ENCODE measurements at places on chromosomes 13 and 19.

- DNase-seq = no peak
These were observed 294.0 kb upstream of the MIR17HG start for GRCh38 chr13:91053318-91054065.

GRCh38 chr19:6253954-6254733 lies 25.6 kb downstream of the MLLT1 start:
- DNase-seq = no peak

DNA sequence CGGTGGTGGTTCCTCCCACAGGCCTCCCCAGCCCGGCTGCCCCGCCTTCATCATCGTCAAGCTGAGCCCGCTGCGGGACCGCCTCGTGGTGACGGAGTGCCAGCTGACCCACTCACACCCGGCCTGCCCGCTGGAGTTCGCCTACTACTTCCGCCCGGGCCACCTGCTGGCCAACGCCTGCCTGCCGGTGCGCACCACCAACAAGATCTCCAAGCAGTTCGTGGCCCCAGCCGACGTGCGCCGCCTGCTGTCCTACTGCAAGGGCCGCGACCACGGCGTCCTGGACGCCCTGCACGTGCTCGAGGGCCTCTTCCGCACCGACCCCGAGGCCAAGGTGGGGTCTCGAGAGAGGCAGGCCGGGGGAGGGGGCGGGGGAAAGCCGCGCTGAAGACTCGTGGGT lies 12.0 kb downstream of the ZSWIM9 start:
- DNase-seq = no peak

GRCh38 chr13:57739543-57740190 lies 108.1 kb downstream of the PCDH17 start:
- DNase-seq = no peak

DNA sequence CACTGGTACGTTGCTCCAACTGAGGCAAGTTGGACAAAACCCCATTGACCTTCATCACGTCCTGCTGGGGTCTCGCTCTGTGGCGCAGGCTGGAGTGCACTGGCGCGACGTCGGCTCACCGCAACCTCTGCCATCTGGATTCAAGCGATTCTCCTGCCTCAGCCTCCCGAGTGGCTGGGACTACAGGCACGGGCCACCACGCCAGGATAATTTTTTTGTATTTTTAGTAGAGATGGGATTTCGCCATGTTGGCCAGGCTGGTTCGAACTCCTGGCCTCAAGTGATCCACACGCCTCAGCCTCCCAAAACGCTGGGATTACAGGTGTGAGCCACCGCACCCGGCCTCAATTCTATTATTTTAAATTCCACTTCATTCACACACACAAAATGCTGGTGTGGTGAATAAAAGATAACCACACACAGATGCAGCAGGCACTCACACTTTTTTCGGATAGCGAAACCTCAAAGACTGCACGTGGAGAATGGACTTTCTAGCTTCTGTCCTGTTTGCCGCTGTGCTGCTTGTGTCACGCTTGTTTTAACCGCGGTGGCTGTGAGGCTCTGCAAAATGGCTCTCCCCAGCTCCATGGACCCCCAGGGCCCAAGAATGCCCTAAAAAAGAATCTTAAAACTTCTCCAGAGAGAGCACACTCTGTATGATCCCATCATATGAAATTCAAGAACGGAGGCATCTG lies 58.4 kb downstream of the COL4A1 start:
- DNase-seq = no peak

DNA sequence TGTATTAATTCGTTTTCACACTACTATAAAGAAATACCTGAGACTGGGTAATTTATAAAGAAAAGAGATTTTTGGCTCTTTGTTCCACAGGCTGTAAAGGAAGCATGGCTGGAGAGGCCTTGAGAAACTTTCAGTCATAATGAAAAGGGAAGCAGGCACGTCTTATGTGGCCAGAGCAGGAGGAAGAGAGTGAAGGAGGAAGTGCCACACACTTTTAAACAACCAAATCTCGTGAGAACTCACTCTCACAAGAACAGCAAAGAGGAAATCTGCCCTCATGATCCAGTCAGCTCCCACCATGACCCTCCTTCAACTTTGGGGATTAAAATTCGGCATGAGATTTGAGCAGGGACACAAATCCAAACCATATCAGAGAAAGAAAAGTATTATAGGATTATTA lies 1255.9 kb upstream of the MIR17HG start:
- no peak for DNase-seq

DNA sequence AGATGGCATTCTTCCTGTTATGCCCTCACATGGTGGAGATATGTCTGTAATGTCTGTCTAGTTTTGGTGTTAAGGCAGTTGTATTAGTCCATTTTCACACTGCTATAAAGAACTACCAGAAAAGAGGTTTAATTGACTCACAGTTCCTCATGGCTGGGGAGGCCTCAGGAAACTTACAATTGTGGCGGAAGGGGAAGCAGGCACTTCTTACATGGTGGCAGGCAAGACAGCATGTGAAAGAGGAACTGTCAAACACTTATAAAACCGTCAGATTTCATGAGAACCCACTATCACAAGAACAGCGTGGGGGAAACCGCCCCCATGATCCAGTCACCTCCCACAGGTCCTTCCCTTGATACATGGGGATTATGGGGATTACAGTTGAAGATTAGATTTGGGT lies 3.2 kb downstream of the ZNF441 start:
- DNase-seq = no peak

DNA sequence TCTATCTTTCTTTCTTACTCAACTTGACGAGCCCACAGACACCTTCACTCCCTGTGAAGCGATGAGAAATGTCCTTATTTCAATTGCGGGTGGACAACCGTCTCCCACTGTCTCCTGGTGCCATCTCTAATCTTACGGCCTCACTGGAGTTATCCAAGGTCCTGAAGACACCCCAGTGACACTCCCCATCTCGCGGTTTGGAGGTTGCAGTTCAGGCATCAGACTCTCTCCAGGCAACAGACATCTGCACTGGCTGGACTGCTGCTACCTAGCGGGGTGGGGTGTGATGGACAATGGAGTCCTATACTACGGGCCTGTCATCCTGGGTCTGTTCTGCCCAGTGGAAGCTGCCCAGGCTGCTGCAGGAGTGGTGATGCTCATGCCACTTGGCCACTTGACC lies 18.3 kb upstream of the IRS2 start:
- no peak for DNase-seq

- no peak for DNase-seq
These were observed 8.7 kb downstream of the EML2 start for GRCh38 chr19:45630463-45630862.

GRCh38 chr13:43315522-43315921 lies 292.1 kb downstream of the DNAJC15 start:
- no peak for DNase-seq

DNA sequence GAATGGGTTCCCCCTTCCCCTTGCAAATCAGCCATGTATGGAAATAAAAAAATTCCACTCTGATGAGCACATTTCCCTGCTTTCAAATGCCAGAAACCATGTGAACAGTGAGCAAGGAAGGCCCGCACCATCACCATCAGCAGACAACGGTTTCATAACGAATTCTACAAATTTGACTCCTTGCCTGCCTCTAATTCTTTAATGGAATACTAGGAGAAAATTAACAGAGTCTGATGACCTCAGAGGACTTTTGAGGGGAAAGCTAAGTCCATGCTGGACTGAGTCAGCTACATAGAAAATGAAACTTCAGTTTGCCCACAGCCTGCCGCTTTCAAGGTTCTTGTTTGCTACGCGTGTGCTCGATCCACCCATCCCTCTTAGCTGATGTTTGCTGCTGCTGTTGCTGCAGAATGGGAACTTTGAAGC lies 46.7 kb upstream of the KL start:
- no peak for DNase-seq

DNA sequence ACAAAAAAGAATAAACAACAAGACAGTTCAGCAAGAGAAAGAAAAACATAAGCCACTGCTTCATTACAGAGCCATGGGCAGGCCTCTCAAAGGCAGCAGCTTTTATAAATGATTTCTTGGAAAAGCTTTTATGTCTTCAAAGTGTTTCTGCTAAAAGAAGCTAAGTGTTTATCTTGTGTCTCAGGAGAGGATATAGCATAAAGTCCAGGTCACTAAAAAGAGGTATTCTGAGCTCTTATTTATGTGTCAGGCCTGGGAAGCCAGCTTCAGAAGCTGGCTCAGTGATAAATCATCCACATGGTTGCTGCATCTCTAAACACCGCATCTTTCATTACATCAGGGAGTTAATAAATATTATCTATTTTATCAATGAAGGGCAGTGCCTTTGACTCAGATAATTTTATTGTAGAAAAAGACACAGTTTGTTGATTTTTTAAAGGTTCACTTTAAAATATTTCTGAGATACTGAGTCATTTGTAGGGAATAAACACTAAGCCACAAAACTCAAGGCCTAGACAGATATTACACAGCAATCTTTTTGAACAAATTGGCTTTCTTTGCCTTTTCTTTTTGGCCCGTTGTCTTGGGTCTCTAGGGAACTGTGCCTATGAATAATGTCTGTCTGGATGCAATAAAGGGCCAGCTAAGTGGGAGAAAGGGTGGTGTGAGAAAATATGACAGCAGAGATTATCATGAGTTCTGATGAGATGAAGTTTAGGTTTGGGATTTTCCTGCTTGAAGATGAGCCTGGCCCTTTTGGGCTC lies 1086.6 kb downstream of the UQCRFS1 start:
- no peak for DNase-seq

DNA sequence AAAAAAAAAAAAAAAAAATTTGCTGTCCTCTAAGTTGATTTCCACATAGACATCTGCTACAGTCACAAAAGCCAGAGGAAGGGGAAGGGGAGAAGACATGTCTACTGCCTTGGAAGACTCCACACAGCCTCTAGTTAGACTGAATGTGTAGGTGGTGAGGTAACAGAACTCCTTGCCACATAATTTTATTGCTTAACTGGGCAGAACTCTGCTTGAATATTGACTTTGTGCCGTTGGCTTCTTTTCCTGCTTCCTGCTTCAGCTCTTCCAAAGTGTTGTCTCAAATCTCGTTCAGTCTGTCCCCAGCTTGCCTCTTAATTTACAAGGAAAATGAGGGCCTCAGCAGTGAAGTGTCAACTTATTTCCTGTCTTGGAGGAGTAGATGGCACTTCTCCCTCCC lies 37.1 kb downstream of the ESD start:
- no peak for DNase-seq

GRCh38 chr13:32590266-32590665 lies 4.0 kb downstream of the PDS5B start:
- DNase-seq = no peak

- no peak for DNase-seq
These were observed 50.3 kb upstream of the ANKRD10 start for GRCh38 chr13:110965038-110965754.

GRCh38 chr13:45820106-45820838 lies 31.3 kb downstream of the SIAH3 start:
- DNase-seq = peak; percentile 36

GRCh38 chr13:42906257-42906656 lies 85.8 kb downstream of the EPSTI1 start:
- DNase-seq = no peak

- no peak for DNase-seq
These were observed 17.8 kb downstream of the POP4 start for GRCh38 chr19:29623726-29624488.

GRCh38 chr13:32390048-32390447 lies 37.9 kb downstream of the N4BP2L1 start:
- no peak for DNase-seq

GRCh38 chr13:73958657-73959397 lies 175.4 kb downstream of the KLF12 start:
- DNase-seq = no peak

DNA sequence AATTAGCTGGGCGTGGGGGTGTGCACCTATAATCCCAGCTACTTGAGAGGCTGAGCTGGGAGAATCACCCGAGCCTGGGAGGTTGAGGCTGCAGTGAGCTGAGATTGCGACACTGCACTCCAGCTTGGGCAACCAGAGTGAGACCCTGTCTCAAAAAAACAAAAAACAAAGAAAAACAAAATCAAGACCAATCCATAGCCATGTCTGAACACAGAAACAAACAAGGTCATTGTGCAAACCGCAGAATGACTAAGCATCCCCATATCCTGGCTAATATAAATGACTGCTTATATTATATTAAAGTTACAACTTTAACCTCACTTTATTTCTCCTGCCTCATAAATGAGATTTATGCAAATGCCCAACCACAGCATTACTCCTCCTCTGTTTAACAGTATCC lies 2.3 kb upstream of the LYPD3 start:
- no peak for DNase-seq

- DNase-seq = no peak
These were observed 496.7 kb downstream of the GPC6 start for GRCh38 chr13:93723316-93723715.

- no peak for DNase-seq
These were observed 156.8 kb downstream of the DNAJC3 start for GRCh38 chr13:95833719-95834118.

GRCh38 chr19:1287354-1288225 lies 1.9 kb downstream of the EFNA2 start:
- DNase-seq = no peak

GRCh38 chr13:102038787-102039186 lies 363.1 kb downstream of the FGF14 start:
- no peak for DNase-seq

GRCh38 chr13:110886870-110887596 lies 27.8 kb downstream of the ANKRD10 start:
- no peak for DNase-seq

DNA sequence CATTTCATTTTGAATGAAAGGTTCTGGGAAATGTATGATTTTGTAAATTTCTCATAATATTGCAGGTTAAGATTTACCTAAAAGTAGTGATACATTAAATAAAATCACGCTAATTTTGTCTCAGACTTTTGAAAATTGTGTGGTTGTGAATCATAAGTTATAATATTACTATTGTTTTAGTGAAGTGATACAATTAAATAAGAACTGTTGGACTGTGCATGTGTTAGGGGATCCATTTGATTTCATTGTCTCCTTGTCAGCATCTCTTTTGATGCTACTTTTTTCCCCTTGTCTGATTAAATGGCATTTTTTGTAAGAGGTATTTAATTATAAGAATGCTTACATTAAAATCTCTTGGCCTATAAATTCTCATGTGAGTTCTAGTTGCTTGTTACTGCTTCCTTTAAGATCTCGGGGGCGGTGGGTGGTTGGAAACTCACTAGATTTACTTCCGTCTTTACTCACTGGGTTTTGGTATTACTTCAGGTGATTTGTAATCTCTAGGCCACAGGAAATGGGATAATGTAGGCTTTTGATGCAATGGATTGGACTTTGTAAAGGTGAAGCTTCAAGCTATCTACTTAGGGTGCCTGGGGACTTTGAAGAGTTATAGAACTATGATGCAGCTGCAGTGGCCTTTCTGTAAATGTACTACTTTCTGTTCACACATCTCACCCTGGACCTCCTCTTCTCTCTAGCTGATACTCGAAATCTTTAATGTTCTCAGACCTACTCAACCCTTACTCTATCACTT lies 66.5 kb downstream of the PAN3 start:
- DNase-seq = no peak

GRCh38 chr19:40974633-40975037 lies 16.4 kb upstream of the CYP2B6 start:
- DNase-seq = peak; percentile 22

- peak; percentile 87 for DNase-seq
These were observed at the start of gene ZSCAN1 for GRCh38 chr19:58033741-58034476. Gene ZSCAN1, plus strand, starts transcription at chr19:58034025. Its CDS starts 3,812 bp downstream, at chr19:58037837.

DNA sequence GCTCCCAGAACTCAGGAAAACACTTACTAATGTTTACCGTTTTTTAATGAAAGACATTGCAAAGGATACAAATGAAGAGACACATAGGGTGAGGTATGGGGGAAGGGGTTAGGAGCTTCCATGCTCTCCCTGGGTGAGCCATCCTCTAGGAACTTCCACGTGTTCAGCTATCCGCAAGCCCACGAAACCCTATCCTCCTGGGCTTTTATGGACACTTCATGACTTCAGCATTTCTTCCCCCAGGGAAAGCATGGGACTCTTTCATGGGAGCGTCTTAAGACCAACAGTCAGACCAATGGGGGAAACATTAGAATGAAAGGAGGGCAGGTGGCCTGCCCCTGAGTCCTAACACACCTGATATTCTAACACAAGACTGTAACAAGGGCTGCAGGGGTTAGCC lies 6.6 kb upstream of the ESD start:
- no peak for DNase-seq

Data from amygdala (tissue), 56 donors.